D341Med (cell line): ENCODE measurements at places on chromosomes 3 and 15.

DNA sequence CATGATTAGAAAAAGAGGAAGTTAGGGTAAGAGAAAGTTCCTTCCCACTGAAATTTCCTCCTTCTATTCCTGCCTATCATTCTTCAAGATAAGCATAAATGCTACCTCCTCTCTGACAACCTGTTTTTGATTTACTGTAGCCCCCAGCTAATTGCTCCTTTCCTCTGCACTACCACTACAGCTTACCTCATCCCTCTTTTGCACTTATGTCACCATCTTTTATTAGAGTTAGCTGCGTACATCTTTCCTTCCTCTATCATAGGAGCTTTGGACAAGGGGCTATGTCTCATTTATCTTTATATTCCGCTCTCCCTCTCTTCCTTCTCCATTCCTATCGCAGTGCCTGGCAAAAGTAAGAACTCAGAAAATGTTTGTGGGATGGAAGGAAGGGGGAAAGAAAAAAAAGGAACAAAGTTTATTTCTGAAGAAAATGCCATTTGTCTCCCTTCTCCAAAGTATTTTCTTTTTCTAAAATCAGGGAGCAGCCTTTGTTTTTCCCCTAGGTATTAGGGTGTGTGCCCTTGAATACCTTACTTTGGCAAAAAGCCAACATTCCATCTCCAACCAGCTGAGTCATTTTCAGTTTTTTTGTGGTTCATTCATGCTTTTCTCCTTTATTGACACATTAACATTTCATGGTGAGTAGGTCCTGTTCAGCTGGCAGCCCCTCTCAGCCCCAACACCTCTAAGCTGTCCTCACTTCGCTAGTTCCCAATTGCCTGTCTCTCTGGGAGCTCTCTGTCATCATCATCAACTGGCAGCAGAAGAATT is 87.6 kb upstream of the SOX2 start:
- no peak for DNase-seq

DNA sequence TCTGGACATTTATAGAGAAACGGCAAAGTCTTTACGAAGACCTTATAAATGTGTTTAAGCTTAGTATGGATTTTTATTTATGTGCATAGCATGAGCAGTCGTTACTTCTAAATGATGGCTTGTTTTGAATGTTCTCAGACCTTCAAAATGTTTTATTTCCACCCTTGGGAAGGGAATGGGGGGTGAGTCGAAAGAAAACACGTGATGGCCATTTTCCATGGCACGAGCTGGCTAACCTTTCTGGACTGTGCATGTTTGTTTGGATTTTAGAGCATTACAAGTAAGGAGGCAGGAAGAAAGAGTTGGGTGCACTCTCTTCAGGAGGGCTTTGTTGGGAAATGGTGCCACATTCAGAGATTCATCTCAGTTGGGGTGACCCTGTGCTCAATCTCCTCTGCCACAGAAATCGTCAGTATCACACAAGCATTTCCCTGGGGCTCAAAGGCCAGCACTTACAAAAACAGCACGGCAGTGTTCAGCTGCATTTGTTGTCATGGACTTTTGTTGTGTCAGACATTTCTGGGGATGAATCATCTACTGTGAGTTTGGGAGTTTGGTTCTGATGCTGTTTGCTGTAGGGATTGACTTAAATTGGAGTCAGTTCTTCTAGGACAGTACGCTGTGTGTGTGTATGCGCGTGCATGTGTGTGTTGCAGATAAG is 52.3 kb upstream of the ADAMTS9 start:
- DNase-seq = no peak

GRCh38 chr3:113211330-113212149 is at the start of gene BOC:
Gene BOC, plus strand, starts transcription at chr3:113211557. Its CDS starts 38,246 bp downstream, at chr3:113249803.
- DNase-seq = peak; percentile 70

GRCh38 chr3:45367453-45367871 is 20.9 kb upstream of the LARS2 start:
- no peak for DNase-seq

DNA sequence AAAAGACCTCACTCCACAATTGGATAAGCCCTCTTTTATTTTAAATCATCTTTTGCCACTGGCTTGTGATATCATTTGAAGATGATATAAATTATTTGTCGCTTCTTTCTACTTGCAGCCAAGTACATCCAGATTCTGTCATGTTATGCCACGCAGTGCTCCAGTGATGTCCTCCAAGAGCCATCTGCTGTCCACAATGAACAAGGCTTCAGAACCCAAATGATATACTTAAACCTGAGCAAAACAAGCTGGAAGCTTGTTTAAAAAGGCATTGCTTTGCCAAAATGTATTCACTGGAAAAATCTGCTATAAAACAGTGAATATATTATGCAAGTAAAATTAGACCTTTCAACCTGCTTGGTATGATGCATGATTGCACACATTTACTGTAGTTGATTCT is 58.8 kb upstream of the ARL6 start:
- no peak for DNase-seq

GRCh38 chr15:65914981-65915925 is 46.0 kb downstream of the RAB11A start:
- no peak for DNase-seq

GRCh38 chr3:167653155-167653554 is 587 bp downstream of the WDR49 start:
- no peak for DNase-seq

DNA sequence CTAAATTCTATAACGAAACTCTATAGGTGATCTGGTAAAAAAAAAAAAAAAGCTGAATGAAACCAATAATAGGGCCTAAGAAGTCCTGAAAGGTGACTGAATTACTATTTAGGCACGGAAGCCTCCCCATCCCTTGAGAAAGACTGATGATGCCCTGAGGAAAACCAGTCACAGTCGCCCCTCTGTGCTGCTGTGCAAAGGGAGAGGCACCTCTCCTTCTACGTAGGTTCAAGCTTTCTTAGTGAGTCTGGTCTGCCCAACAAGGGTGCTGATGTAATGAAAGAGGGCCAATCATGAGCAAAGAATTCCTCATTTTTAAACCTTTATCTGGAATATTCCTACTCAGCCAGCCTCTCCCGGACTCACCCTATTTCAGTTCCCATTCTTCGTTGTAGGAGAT is 11.9 kb downstream of the NPHP3 start:
- no peak for DNase-seq

DNA sequence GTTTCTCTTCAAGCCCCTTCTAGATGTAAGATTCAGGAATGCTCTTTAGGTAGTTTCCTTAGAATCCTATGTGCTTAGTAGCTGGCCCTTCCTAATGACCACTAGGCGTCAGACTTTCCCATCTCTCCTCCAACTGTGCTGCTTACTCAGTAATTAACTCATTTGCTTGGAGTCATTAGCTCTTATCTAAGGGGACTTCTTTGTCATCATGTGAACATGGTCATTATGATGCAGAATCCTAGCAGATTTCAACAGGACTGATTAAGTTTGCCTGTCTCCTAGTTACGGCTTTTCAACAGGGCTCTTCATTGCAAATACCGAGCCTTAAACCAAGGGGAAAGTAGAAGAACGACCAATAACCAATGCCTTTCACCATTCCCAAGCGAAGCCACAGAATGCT is 46.4 kb downstream of the GJD2 start:
- peak; percentile 63 for DNase-seq

DNA sequence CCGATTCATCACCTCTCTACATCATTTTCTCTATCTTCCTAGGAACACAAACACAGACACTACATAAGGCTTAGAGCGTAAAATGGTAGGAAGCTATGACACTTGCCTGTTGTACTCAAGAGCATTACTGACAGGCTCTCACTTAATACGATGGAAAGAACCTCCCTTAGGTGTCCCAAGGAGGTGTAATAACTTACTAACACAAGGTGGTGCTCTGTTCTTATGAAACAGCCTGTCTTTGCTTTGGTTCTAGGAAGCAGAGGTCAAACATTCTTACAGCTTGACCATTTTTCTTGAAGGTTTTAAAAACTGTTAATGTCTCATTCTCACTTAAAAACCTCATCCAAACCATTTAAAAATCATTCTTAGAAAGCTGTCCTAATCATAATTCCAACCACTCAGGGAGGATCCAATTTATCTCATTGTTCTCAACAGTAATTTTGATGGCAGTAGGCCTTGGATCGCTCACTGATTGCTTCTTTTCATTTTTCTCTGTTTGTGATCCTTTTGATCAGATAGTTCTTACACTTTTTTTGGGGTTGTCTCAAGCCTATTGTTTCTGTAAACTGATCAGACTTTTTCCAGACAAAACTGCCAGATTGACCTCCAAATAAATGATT is 317.8 kb upstream of the AGTR1 start:
- DNase-seq = peak; percentile 30

- no peak for DNase-seq
Observed at GRCh38 chr15:57694279-57694678, 12.2 kb upstream of the POLR2M start.

GRCh38 chr15:96332637-96333121 is 2.2 kb downstream of the NR2F2 start:
- no peak for DNase-seq

DNA sequence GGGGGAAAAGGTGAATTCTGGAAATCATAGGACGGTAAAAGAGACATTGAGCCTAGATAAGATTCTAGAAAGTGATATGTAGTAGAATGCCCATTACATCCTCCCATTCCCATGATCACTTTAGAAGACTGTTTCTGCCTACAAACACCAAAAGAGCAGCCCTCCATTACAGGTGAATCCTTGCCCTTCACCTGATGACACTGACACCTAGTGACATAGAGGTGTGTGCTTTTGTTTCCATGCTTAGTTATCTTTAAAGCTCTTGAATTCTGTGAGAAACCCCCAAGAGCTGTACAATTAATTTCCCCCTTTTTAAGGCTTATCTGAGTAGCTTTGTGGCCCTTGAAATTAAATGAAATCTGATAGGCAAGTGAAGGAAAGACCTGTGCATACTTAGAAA is 8.3 kb upstream of the BBX start:
- DNase-seq = no peak

DNA sequence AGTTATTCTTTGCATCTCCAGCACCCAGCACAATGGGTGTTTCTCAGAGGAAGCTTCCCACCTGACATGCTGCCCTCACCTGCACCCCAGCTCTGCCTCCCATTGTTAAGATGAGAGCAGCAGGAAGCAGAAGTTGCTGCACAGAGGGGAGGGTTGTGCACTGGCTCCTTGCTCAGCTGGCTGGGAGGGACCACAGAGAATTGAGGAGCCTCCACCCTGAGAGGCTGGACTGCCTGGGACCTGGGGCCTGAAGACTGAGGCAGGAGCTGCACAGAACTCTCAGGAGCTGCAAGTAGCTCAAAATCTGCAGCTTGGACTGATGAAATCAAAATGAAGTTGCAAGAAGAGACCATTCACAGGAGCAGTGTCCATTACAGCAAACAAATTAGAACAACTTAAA is 222.3 kb upstream of the LINGO1 start:
- no peak for DNase-seq

GRCh38 chr3:116852803-116853202 is 143.2 kb downstream of the TUSC7 start:
- DNase-seq = no peak

DNA sequence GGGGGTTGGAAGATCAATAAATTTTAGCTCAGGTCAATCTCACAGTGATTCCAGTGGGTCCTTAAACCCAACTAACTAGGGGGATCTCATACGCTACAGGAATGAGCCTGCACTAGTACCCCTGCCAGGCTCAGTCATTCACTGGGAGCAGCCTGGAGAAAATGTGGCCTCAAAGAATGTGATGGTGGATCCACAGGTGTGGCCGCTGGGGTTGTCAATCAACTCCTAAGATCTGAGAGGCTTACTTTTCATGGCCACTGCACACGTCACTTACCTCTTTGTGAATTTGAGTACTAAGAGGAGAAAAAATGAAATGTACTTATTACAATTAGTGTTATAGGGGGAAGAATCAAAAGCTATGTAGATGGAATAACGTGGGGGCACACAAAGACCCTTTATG is 17.5 kb upstream of the FNDC3B start:
- no peak for DNase-seq

- DNase-seq = no peak
Observed at GRCh38 chr3:58020783-58021071, 12.5 kb downstream of the FLNB start.

GRCh38 chr15:70196372-70197316 is 98.9 kb upstream of the TLE3 start:
- no peak for DNase-seq

DNA sequence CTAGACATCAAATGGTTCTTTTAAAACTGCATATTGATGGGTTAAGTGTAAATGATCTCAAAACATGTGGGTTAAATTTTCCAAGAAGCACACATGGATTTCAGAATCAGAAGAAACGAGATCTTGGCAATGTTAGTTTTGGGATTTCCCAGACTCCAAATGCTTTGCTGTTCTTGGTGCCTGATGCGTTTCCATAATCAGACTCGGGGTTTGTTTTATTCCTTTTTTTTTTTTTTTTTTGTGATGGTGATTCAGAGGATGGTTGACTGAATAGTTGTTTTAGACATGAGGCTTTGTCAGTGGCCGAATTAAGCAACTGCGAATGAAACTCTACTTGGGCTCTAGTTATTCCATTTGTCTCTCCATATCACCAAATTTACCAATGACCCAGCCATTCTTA is 52.2 kb upstream of the FAM98B start:
- DNase-seq = no peak

DNA sequence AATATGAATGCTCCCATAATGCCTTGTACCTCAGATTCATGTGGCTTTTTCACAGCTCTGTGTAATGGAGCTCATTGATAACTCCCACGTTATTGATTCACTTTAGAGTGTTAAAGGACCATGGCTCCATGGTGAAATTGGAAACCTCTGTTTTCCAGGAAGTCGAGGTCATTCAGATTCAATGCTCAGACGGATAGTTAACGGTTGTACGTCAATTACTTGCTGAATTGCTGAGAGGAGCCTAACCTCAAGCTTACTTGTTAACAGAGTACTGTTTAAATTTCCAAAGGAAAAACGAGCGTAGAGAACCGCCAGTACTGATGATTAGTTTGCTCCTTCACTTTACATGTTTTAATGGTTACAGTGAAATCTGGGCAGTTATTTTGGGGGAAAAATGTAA is 11.1 kb downstream of the ABHD17C start:
- no peak for DNase-seq

GRCh38 chr3:183576487-183577107 is 21.1 kb upstream of the KLHL6 start:
- peak; percentile 82 for DNase-seq

DNA sequence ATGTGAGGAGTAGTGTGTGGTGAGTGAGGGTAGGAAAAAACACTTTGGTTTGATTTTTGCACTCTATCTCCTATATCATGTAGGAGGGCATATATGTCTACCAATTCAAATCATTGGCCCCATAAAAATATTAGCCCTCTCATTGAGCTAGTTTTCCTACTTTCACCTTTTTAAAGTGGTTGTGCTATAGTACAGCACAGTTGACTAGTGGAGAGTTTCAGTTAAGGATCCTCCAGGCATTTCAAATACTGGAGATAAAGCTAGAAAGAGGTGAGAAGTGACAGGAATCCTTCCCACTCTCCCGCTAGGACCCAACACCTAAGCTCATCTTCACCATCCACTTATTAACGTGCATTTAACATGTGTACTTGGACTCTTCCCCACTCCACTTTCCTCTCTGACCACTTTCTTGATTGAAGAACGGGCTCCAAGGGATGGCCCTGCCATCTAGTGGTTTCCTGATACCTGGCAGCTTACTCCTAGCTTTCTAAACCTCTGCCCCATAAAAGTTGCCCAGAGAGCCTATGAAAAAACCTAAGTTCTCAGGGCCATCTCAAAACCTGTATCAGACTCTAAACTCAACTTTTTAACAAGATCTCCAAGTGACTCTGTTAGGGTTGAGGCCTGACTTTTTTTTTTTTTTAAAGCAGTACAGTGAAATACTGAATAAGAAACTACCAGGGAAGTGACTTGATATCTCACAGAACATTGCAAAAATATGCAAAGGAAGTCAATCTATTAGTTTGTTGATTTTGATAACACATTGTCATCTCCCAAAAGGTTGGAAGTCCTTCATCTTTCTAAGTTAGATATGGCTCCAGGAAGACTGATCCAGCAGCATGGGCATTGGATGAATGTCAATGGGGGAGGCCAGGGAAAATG is 17.9 kb downstream of the IL12A start:
- DNase-seq = peak; percentile 72
